ENCODE measurements at places on chromosomes 6 and 20.

GRCh38 chr20:433300-433975, 25.3 kb downstream of the RBCK1 start:
- no peak for DNase-seq

GRCh38 chr6:87820343-87820984, 118.4 kb upstream of the AKIRIN2 start:
- no peak for DNase-seq

GRCh38 chr6:157620944-157621343, 202.1 kb upstream of the SNX9 start:
- no peak for DNase-seq

DNA sequence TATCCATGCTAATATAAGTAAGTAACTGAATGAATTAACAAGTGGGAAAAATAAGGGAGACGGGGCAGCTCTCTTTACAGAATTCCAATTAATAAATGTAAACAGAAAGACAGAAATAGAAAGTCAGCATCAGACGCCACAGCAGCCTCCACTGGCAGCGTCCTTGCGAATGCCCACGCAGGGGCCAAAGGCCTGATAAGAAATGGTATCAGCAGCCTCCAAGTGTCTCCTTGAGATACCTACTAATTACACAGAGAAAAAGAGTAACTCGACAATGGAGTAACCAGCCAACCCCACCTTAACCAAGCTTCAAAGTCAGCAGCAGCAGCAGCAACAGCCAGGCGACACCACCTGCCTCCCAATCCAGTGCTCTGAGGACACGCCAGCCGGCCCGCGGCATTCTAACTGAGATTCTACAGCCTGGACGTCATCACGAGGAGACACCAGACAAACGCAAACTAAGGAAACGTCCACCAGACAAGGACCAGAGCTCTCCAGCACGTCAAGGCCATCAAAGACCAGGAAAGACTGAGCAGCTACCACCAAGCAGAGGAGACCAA, 78.8 kb downstream of the TAF4 start:
- no peak for DNase-seq

DNA sequence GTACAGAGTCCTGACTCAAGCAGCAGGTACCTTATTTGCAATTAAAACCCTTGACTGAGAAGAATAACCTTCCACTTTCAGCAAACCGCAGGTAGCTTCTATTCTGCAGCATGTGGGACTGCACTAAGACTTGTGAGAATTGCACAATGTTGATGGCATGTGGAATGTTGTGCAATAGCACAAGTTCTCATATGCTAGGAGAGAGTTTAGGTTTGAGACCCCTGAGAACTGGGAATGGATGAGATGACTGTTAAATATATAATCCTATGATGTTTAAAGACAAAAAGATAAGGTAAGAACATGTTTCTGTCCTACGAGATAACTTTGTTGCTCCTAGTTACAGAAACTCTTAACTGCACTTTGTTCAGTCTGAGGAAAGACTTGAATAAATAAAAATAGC, 194.6 kb downstream of the OTOR start:
- DNase-seq, result no peak

- no peak for DNase-seq
Observed at GRCh38 chr20:10674684-10675449, 1.1 kb upstream of the JAG1 start.

GRCh38 chr20:15178581-15178980, 841.2 kb upstream of the FLRT3 start:
- DNase-seq, result no peak

DNA sequence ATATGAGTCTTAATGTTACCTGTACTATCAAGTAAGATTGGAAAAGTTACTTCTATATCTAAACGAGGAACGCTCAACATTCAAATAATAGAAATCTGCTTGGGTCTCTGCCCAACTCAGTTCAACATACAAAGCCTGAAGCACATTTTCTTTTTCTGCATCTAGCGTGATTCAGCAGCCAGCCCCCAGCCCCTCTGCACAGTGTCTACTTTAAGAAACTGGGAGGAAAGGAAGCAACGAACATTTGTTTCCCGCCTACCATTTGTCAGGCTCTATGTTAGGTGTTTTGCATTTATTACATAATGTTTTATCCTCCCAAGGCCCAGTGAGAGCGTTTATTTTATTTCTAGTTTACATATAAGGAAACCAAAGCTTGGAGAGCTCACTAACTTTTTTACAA, 17.3 kb downstream of the PHACTR1 start:
- no peak for DNase-seq

GRCh38 chr6:154353626-154354025, 3.0 kb downstream of the IPCEF1 start:
- DNase-seq, result no peak

DNA sequence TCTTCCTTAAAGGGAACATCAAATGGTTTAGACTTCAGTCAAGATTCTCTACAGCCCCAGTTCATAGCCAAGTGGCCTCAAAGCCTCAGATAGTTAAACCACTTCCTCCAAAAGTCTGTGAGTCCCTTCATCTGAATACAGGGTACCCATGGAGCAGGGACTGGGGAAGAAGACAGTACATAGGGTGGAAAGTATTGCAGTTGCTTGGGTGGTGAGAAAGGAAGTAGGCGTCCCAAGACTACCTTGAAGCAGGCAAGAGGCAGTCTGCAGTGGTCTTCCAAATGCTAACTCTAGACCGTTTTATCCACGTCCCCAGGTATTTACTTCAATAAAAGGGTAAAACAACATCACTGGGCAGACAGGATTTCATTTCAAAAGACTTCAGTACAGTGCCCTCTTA, 2.0 kb downstream of the FYN start:
- no peak for DNase-seq

GRCh38 chr6:165245701-165246100, 63.7 kb downstream of the C6orf118 start:
- DNase-seq, result no peak

DNA sequence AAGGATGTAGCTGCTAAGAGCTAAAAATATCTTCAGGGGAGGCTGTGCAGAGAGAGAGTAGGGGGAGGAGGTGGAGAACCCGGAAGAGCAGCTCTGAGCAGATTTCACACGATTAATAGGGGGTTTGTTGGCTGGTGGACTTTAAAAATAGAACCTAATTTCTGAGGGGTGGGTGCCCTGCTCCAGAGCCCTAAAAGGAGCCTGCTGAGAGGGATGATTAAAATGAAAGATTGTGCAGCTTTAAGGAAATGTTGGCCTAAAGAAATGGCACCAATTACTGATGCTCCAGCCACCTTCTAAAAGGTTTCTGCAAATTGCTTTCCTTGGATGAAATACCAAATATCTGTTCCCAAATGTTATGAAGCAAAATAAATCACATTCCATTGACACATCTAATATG, 202.8 kb upstream of the BTBD3 start:
- DNase-seq, result no peak

DNA sequence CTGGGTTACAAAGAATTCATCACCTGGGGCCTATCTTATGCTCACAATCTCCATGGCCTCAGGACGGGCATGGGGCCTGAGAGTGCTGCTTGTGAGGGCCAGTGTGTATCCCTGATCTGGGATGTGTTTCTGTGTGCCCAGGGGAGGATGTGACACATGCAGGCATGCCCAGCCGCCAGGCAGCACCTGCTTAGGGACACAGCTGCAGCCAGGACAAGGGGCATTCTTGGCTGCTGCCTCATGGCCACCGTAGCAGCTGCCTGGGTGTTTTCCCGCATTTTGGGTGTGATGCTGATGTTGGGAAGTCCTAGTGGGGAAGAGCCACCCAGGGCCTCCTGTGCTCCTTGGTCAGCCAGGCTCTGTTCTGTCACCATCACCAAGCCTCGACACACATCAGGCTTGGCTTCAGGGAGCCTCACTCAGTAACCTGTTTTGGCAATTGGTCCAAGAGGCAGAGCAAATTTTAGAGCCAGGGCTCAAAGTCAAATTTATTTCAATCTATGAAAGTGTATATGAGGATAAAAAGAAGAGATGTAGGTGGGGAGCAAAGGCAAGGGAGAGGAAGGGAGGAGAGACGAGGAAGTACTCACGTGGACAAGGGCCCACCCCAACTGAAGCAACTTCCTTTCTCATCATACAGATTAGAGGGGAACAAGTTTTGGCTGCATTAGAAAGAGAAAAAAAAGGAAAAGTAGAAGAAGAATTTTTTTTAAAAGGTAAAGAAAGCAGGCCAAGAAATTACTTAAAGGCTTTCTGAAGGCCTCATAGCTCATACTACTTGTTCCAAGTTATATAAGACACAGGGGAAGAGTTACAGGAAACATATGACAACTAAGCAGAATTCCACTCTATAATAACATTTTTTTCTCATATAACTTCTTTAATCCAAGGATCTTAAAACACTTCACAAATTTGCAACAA, 269.9 kb upstream of the SUPT3H start:
- DNase-seq, result no peak

DNA sequence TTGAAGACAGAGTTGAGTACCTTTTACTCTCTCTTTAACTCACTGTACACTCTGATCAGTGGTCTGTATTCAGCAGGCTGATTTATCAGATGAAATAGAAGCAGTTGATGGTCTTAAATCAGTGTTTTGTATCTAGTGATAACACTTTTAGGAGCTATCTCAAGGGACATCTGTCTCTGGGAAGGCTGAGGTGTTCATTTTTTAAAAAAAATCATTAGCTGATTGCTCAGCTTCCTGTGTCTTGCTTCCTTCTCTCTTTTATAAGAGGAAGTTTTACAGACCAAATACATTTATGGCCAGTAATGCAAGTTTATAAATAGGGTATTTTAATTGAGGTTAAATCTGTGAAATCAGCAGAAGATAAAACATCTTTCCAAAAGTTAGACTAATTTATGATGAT, 12.0 kb upstream of the CCDC170 start:
- DNase-seq, result no peak

DNA sequence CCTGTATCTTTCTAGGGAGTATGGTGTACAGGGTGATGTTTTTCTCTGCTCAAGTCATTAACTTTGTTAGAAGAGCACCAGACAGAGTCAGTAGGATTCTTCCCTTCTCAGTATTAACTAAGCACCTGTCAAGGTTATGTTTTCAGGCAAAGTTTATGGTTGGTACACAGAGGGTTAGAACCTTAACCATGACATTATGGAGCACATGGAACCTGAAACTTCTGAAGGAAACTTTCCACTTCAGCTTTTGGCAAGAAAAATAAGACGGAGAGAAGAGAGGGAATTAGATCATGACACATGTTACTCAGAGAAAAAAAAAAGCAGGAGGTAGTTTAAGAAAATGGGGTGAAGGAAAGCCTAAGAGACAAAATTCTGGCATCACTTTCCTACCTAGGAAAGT, 112.9 kb upstream of the PDE7B start:
- no peak for DNase-seq

- DNase-seq, result no peak
Observed at GRCh38 chr20:1465470-1466210, 1.0 kb downstream of the NSFL1C start.

DNA sequence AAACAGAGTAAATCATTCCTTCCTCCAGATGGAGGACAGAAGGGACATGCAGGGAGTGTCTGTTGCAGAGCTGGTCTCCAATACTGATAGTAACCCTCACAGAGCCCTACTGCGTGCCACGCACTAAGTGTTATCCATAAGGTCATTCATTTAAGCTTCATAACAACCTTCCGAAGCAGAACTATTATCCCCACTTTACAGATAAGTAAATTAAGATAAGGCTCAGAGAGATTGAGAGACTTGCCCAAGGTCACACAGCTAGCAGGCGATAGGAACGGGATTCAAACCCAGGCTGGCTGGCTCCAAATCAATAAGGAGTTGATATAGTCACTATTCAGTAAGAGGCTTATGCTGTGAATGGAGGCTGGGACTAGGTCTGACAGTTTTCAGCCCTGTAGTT, 30.6 kb downstream of the CPNE5 start:
- no peak for DNase-seq

DNA sequence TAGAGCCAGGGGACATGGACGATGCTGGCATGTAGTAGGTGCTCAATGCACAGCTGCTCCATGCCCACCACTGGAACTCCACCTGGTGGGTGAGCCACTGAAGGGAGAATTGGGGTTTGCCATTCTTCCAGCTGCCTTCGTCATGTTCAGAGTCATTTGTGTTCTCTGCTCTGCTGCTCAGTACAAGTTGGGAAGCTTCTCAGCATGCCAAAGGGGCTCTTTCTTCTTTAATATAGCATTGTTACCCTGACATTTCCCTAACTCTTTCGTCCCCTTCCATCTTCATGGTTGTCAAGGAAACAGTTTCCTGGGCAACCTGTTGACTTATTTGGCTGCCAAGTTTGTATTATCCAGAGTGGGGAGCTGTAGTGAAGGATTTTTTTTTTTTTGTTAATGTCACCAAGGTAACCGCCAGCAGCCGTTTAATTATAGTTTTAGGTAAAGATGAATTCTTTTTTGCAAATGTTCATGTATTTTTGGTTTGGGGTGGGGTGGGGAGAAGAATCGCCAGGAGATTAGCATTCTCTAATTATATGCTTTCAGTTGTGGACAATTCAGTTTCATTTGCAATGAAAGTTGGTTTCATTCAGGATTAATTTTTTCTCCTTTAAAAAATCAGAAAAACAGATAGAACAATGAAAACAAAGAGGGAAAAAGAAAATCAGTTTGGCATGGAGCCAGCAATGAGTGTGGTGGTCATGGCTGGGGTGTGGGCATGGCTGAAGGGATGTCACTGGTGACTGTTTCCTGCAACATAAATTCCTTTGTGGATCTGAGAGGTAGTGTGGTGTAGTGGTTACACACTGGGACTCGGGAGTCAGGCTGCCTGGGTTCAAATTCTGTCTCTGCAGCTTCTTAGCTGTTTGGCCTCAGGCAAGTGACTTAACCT, 73.0 kb upstream of the KCNG1 start:
- DNase-seq, result no peak

- no peak for DNase-seq
Observed at GRCh38 chr6:18533793-18534192, 146.6 kb downstream of the RNF144B start.

DNA sequence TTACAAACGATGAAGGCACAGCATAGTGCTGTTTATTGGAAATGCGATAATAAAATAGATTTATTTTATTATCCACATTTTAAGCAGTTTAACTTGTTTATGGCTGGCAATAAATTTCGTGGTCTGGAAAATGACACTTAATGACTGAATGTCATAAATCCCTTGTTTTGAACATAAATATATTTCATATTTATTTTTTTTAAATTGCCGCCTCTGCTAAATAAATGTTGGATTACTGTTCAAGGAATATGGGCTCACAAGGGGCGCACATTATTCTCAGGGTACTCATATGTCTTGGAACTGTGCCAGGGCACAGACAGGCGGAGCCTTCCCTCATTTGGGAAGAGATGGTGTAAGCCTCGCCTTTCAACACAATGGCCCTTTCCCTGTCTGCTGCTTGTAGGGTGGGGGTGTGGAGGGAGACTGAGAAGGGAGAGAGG, 134.3 kb downstream of the PXDC1 start:
- DNase-seq, result no peak

- DNase-seq, result no peak
Observed at GRCh38 chr6:56329271-56330050, 82.1 kb upstream of the COL21A1 start.

DNA sequence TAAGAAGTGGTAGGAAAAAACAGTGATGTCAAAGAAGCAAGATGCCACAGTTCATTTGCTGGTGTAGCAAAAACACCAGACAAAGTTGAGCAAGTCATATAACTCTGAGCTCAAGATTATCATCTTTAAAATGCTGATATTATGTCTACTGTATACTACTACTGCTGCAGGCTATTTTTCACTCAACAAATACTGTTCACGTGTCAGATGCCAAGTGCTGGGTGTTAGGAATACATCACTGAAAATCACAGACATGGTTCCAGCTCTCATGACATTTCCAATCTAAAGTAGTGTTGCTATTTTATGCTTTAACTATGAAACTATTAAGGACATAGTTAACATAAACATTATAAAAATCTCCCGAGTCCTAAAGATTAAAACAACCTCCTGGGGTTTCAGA, 163.0 kb downstream of the NKAIN2 start:
- no peak for DNase-seq

- DNase-seq, result no peak
Observed at GRCh38 chr20:17952692-17953684, 15.6 kb downstream of the SNX5 start.

- DNase-seq, result no peak
Observed at GRCh38 chr6:13677878-13678254, 33.8 kb downstream of the RANBP9 start.

All from D721Med (cell line).